Amniotic stem cell (primary cell): ENCODE measurements at places on chromosomes 6 and 20.
A peak's percentile ranks its signal among the peaks of the same experiment; 100 is the strongest.

GRCh38 chr6:168937054-168937453 is 316.6 kb downstream of the THBS2 start:
- peak; percentile 35 for DNase-seq

GRCh38 chr6:154448448-154449096 is 61.9 kb downstream of the CNKSR3 start:
- peak; percentile 16 for DNase-seq

DNA sequence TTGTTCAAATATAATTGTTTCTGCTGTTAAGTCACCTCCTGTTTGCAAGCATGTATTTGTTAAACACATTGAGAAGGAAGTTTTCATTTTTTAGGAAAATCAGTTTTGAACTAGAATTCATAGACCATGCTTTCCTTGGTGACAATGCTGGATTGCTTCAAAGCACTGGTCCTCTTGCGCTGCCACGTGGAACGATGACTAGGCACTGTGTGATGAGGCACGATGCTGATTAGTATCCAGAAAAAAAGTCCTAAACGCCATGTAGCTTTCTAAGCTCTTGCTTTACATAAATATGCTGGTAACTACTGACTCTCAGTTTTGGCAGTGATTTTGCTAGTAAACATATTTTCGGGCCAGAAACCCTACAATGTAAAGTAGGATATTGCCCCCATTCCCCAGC is 11.1 kb upstream of the EXOC2 start:
- no peak for DNase-seq

GRCh38 chr6:41690541-41691330 is 44.7 kb downstream of the TFEB start:
- no peak for DNase-seq

- DNase-seq: no peak
Measured at GRCh38 chr6:31272436-31272835, 544 bp upstream of the HLA-C start.

DNA sequence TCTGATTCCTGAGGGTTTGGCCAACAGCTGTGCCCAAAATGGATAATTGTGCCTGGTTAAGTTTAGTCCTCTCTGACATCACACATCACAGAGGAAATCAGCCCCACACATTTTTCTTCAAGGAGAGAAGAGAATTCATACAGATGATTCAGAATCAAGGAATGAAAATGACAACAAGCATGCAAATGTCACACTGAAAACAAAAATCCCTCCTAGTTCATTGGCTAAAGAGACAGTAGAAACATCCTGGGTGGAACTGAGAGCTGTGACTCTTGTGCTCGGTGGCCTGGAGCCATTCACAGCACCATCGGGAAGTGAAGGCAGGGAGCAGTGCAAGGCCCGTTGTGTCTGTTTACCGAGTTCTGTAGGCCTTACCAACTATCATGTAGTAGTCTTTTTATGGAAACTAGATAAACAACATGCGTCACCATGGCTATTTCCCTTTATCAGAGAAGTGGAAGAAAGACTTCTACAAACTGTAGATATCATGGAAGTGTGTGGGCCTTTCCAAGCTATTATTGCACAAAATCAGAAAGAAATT is 81.7 kb upstream of the TENT5A start:
- DNase-seq: peak; percentile 34

DNA sequence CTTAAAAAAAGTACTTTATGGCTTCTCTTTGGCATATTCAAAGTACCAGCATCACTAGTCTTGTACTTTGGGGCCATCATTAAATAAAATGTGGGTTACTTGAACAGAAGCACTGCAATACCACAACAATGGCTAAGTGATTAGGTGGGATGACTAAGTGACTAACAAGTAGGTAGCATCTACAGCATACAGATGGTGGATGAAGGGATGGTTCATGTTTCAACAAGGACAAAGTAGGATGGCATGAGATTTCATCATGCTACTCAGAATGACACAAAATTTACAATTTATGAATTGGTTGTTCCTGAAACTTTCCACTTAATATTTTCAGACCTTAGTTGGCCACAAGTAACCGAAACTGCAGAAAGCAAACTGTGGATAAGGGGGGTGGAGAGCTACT is 7.7 kb downstream of the MPC1 start:
- DNase-seq: no peak

DNA sequence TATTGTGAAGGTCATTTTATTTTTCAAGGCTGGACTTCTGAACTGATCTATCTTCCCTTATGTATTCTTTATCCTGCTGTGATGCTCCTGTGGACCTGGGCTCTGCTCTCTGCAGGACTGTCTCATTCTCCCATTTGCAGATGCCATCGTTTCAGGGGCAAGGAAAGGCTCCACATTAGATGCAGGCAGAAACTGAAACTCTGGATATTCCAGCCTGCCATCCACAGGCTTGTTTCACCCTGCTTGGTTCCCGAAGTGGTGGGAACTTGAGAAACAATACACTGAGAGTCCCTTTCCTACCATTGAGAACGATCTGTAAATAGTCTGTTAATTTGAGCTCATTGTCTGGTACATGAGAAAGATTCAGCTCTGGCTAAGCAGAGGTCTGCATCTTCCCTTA is 197.5 kb upstream of the MAN1A1 start:
- no peak for DNase-seq

GRCh38 chr6:10418862-10419748 is 4.2 kb upstream of the TFAP2A start:
- DNase-seq: no peak

DNA sequence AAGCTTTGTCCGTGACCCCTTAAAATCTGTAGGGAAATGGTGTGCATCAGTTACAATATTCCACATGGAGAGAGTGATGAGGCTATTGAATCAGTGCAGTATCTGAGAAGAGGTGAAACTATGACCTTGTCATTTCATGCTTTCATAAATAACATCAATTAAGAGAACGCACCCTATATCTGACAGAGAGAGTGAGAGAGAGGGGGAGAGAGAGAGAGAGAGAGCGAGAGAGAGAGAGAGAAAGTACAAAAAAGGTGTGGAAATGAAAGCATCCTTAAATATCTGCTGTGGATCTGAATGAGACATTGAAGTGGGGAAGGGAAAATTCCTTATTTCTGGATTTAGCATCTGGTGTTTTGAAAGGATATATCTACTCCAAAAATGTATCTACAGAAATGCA is 12.4 kb downstream of the GSTA4 start:
- no peak for DNase-seq

DNA sequence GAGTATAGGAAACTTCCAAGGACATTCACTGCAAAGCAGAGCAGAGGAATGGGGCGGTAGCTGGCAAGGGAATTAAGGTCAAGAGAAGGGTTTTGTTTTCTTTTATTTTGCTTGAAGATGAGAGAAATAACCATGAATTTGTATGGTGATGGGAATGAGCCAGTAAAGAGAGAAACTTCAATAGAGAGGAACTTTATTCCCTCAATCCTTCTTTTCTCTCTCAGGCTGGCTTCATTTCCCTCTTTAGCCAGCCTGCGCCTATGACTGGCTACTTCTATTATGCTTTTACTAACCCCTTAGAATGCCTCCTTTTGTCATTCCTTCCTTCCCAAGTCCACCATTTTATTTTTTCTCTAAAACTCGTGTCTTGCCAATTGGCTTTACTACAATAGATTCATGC is 101.4 kb upstream of the CEP85L start:
- no peak for DNase-seq

DNA sequence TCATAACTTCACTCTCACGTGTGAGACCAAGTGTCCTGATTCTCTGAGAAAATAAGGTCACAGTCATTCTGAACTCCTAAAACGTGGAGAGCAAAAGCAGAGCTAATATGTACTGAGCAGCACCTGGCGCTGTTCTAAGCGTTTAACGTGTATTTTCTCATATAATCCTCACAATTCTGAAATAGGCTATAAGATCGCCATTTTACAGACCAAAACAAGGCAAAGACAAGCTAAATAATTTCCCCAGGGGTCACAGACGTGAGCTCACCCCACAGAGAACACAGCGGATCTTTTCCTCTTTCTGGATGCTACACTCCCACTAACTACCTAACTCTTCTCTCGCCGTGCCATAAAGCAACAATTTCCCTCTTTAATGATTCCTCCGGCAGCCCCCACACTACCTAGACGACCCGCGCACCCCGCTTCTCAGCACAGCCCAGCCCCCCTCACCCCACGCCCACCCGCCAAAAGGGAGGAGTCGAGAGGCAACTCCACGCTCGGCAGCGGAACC is 636 bp downstream of the SUPT3H start:
- DNase-seq: no peak

DNA sequence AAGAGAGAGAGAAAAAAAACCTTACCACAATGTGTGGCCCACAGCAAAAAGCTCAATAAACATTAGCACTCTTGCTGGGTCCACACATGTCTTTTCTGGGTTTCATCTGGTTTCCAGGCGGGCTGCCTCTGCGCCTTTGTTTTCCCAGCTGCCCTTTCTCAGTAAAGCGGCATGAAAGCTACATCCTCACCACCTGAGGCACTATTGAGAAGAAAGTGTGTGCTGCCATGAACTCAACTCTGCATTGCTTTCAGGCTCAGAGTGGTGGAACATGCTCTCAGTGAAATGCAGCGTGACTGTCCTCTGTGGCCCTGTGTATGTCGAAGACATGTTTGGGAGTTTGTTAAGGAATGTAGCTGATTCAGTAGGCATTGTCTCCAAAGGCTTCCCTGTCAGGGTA is 102.3 kb downstream of the LYRM2 start:
- no peak for DNase-seq

DNA sequence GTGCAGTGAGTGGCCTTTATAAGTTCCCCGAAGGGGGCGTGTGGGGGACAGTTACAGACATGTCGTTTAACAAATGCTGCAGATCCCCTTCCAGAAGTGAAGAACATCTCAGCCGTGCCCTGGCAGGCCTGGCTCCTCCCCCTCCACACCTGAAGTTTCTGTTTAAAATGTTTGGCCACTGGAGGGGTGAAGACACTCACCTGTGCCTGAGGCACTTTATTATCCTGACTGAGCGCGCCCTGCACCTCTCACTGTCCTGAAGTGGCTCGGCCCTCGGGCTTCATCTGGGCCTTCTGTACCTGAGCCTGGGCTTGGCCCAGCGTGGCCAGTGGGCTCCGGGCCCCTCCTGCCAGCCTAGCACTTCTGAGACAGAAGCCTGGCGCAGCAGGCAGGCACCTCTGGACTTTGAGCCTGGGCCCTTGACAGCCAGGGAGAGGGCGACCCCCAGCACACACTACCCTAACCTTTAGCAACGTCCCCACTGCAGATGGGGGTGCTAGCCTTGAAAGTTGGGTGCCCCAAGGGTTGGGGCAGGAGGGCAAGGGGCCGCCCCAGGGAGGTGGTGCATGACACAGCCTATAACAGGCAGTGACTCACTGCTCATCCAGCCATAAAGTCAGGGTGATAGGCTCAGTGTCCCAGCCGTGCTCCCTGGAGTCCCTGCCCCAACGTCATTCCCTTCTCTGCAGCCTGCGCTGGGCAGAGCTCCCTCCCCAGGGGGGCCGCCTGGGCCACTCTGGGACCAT is 13.6 kb upstream of the GATA5 start:
- DNase-seq: no peak

- DNase-seq: no peak
Measured at GRCh38 chr6:158257781-158258180, 54.5 kb upstream of the TULP4 start.
